H9 (cell line): ENCODE measurements at places on chromosomes 5 and 9.
A peak's percentile ranks its signal among the peaks of the same experiment; 100 is the strongest.

DNA sequence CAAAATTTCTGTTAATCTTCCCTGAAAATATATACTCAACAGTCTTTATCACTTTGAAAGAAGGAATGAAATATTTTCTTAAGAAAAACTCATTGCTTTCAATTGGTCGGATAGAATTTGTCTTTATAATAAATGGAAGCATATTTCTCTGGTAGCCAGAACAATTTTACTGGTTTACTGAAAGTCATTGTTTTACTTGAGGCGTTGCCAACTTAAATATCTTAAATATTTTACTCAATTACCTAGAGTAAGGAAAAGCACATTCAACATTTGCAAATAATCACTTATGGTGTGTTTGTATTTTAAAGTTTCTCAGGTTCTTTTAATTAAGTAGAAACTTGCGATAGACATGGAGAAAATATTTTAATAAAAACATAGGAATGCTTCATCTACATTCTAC lies 1181.7 kb downstream of the EFNA5 start:
- DNase-seq, result no peak

GRCh38 chr5:3101561-3101960 lies 350.1 kb upstream of the IRX2 start:
- DNase-seq, result peak; percentile 73

DNA sequence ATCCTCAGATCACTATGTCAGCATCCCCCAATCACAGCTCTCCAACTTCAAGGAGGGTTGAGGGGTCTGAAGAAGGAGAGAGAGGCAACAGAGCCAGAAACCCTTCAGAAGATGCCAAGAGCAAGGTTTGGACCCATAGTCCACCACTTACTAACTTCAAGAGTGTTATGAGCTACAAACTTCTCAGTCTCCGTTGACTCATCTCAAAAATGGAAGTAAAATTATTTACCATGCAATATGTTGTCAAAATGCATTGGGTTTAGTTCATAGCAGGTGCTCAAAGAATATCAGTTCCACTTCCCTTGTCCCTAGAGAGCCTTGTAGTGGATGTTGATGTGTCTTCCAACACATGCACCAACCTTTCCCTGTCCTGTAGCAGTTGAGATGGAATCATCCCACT lies 116.0 kb downstream of the KCNIP1 start:
- DNase-seq, result no peak

GRCh38 chr9:126773004-126773607 lies 31.7 kb upstream of the ZBTB43 start:
- peak; percentile 76 for DNase-seq

- no peak for DNase-seq
Measured at GRCh38 chr5:122864400-122864799, 19.0 kb downstream of the SNX24 start.

DNA sequence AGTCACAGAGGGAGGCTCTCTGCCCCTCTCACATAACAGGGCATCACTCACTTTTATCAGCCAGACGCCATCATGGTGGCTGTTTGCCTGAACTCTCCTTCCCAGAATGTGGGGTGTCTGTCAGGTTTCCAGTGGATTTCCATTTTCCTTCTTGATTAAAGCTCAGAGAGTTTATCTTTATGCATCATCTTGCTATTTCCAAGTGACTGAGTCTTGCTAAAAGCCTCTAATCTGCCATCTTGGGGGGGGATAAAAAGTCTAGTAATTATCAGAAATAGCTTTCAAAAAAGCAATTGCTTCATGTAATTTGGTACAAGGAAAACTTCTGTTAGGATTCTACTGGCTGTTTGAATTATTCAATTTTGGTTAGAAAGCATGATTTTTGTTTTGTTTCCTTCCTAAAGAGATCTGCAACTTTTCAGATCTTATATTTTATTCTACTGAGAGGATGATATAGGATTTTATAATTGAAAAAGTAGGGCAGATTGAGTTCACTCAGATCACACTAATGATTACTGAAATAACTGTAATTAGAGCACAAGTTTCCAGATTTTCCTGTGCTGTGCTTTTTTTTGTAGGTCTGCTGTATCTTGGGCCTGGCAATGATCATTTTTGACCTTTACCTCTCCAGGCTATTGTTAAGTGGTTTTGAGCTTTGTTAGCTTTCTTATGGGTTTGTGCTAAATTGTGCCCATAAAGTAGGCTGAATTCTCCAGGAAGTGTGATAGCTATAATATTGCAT lies 661.5 kb downstream of the TLE4 start:
- DNase-seq, result no peak

DNA sequence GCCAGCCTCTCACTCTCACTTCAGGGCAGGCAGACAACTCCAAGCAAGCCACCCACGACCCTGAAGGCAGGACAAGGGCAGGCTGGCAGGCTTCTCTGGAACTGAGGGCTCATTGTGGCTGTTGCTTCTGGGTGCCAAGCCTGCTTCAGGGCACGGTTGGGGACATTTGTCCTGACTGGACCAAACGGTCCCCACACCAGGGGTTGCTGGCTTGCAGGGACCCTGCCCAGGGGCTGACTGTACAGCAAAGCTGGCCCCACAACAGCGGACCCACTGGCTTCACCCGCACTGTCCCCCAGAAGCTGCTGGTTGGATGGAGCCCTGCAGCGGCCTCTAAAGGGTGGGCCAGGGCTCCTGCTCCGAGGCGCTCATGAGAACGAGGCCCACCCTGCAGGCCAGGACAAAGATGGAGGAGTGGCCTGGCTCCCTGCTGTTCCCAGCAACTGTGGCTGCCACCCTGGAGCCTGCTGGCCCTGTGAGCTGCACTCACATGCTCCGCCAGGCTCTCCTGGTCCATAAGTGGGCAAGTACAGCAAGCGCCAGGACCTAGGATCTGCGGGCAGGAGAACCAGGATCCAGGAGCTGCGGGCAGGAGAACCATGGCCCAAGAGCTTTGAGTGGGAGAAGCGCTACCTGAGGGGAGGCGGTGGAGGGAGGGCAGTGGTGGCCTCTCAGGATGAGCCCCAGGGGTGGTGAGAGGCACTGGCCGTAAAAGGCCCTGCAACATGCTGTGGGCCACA lies 34.4 kb upstream of the NSMF start:
- DNase-seq, result no peak
